ENCODE measurements at places on chromosomes 1 and 21. TPM values are rescaled to one million over a fixed set of nuclear protein-coding genes. Genes with fewer than 3 reads are reported as not detected.

KLHDC9 gene
- 21.5 TPM for polyA plus RNA-seq

GRCh38 chr21:14879458-14879857 is 185.3 kb downstream of the NRIP1 start:
- DNase-seq, result no peak

GRCh38 chr21:31445137-31445536 is 101.1 kb upstream of the TIAM1 start:
- DNase-seq, result no peak

HHAT gene
- 13.9 TPM for polyA plus RNA-seq

- DNase-seq, result no peak
Measured at GRCh38 chr21:41877901-41878830, 978 bp downstream of the PRDM15 start.

All from left renal cortex interstitium (tissue), 4 donors.